ENCODE measurements at places on chromosomes 11 and 22. TPM values are rescaled to one million over a fixed set of nuclear protein-coding genes. Genes with fewer than 3 reads are reported as not detected.

Gene LDHAL6A
- total RNA-seq = not detected

DNA sequence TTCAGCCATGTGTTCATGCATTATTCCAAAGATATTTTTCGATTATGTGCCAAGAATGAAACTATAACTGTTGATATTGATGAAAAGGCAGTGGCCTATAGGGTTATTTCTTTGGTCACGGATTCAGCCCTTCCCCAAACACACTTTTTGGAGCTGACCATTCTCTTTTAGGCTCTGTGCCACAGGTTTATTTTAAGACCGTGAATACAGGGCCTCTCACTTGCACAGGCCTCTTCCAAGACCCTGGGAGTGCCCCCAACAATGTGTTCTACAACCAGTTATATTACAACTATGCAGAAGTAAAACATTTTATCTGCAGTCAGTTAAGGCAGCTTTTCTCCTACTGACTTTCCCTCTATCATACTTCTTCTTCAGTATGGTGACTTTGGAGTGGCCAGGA is 104.6 kb downstream of the ALX4 start:
- no peak for DNase-seq

Gene MYRF
- under 0.01 TPM for total RNA-seq

DNA sequence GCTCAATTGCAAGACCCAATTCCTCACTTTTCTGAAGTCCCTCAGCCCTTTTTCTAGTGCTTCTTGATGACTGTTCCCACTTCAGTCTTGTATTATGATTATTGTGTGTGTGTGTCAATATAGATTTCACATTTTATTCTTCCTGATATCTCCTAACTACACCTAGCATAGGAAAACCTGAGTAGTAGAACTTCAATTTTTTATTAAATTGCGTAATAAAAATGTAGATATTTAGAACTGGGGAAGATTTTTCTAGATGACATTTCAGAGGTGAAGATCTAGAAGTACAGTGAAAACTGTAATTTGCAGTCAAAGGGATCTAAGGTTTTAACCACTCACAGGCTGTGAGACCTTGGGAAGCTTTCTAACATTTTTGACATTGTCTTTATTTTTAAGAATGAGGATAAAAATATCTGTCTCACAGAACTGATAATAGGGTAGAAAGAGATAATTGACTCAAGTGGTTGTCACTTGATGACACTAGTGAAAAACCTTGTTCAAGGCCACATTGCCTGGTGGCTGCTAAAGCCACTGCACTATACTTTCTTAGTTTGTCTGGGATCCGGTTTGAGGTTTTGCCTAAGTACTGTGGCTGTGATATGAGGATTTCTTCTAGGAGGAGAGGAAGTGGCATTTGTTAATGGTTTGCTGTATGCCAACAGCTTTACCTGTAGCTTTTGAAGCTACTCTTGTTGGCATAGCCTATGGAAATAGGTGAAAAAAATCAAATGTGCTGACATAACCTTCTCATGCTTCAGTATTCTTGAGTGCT is 32.2 kb upstream of the SESN3 start:
- DNase-seq = no peak

GRCh38 chr22:45650721-45651120 is 20.9 kb upstream of the ATXN10 start:
- DNase-seq = no peak

Gene PIWIL4
- total RNA-seq = 3.2 TPM
